GM19239 (cell line): ENCODE measurements at places on chromosomes 3 and 15.

DNA sequence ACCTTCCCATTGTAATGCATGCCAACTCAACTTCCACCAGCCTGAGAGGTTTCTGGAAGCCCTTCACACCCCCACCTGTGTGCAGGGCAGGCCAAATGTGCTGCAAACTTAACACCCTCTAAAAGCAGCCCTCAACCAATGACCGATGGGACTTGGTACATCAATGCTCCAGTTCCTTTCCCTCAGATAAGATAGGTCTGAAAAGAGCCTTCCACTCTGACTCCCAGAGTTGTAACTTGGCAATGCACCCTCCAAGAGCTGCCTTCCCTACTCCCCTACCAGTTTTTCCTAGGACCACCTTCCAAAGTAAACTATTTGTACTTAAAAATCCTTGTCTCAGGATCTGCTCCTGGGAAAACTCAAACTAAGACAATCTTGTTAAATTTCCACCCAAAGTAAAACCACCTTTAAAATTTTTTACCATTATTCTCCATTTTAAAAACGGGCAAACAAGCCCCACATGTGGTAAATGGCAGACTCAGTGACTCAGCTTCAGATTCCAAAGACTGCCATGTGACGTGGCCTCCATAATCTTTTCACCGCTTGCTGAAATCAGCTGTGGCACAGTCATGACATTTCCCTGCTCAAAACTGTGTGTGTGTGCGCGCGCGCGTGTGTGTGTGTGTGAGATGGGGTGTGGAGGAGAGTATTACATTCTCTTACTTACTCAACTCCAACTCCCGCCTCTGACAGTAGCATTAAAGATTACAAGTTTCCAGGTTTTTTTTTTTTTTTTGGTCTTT is 17.2 kb downstream of the RASGRP1 start:
- DNase-seq: no peak

- no peak for DNase-seq
Observed at GRCh38 chr15:50355980-50356379, 982 bp upstream of the GABPB1 start.

- DNase-seq: no peak
Observed at GRCh38 chr3:103319912-103320311, 885.1 kb downstream of the ZPLD1 start.

DNA sequence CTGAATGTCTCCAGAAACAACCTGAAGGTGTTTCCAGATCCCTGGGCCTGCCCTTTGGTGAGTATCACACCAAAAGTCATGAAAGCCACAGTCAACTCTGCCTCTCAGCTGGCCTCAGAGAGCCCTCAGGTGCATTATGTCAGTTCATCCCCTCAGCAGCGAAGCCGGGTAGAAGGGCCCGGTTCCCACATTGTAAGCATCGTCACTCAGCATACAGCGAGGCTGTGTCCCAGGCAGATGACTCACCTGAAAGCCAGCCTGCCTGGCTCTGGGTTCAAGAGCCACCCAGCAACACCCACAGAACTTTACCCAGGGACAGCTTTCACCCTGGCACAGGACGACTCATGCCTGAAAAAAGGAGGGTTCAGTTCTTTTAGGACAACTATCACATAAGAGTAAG is 91.6 kb downstream of the LRRK1 start:
- no peak for DNase-seq

GRCh38 chr3:48820612-48821324 is 26.9 kb downstream of the PRKAR2A start:
- DNase-seq: no peak

DNA sequence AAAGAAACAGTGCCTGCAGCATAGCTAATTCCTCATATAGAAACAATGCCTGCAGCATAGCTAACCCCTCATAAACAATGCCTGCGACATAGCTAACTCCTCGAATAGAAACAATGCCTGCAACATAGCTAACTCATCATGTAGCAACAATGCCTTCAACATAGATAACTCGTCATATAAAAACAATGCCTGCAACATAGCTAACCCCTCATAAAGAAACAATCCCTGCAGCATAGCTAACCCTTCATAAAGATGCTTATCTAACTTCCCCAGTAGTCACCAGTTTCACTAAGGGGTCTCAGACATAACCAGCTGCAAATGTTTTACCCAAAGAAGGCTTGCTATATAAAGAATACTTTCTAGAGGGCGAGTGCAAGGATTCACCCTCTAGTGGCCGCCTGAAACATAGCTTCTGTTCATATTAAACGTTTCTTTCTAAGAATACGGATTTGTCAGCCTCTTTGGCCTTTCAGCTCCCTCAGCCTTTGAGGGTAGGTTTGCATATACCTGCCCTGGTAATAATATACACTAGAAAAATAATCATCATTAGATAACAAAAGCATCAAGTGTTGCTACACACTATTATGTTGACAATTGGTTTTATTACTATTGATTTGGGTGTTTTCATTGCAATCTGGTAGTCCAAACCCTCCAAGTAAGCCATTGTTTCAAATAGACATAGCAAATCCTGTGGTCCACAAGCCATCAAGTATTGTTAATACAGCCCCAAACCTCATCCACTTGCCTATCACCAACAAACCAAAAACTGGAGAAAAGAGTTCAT is 44.4 kb upstream of the FAN1 start:
- DNase-seq: peak; percentile 10

GRCh38 chr15:87219650-87220615 is 1036.6 kb downstream of the NTRK3 start:
- DNase-seq: no peak

DNA sequence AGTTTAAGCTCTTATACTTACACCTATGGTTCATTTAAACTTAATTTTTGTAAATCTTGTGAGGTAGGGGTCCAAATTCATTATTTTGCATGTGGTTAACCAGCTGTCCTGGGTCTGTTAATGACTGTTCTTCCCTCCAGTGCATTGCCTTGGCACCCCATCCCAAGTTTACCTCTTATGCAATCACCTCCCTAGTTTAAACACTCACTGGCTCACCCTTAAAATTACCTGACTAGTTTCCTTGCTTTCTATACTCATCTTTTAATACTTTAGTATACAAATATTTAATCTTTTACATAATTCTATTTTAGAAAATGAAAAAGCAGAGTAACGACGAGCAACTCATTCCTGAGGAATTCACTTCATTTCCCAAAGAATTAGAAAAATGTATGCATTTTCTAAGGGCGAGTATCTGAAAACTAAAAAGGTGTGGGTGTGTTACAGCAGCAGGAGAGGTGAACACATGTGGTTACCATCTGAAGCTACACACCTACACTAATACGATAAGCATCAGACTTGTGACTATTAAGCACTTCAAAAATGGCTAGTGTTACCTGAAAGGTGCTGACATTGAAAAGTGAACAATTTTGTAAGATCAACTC is 33.7 kb downstream of the TJP1 start:
- DNase-seq: no peak

GRCh38 chr15:51260202-51260601 is 78.2 kb downstream of the CYP19A1 start:
- DNase-seq: no peak

- no peak for DNase-seq
Observed at GRCh38 chr3:31960793-31961431, 20.1 kb downstream of the OSBPL10 start.

DNA sequence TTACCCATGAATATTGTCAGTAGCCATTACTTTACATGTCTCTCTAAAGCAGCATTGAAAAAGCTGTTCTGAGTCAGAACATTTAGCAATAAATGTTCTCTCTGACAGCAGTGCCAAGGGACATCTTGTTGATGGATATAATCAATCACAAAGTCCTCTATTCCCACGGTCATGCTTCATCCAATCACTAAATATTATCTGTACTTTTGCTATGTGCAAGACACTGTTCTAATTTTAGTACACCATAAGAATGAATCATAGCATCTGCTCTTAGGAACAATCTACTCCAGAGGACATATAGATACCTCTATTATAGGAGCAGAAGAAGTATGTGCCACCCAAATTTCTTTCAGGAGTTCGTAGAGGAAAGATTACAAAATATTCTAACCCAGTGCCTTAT is 142.5 kb upstream of the MBNL1 start:
- no peak for DNase-seq

GRCh38 chr3:49787182-49787464 is 781 bp upstream of the IP6K1 start:
- no peak for DNase-seq

DNA sequence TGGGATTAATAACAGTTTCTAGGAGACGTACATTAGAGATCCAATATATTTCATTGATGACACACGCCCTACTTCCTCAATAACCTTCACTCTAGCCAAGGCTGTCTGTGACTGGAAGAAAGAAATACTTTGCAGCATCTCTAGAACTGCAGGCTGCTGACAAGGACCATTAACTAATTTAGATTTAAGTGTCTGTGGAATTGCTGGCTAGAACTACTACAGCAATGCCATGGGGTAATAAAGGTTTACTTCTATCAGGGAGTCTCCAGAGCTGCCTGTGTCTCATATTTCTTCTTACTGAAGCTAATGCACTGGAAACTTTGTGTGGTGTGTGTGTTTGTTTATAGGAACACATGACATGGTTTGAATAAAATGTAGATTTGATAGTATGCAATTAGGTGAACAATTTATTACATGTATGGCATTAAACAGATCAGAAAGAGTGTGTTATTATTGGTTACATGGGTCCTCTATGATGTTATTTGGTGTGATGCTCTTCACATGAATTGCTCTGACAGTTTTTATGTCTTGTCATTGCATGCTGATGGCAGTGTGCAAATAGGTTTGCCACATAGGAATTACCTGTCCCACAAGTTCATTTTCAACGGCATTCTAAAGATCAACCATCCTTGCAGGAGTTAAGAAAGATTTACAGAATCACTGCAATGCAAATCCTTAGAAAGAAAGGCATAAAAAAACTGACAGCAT is 916.2 kb upstream of the CADM2 start:
- no peak for DNase-seq
